ENCODE measurements at places on chromosomes 6 and 20.

DNA sequence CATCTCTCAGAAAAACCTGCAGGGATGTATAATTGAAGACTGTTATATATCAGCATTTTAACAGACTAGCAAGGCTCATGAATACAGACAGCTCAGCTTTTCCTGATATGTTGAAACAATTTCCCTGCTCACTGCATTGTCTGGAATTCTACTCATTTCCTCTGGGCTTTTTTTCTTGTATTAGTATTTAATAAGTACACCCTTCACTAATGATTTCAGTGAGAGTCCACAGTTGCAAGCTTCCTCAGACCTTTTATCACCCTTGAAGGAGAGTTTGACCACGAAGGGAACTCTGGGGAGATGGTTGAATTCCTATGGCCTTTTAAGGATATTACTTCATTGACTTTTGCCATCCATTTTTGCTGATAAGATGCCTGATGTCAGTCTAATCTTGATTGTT, 248.7 kb downstream of the ADGB start:
- DNase-seq, result no peak

DNA sequence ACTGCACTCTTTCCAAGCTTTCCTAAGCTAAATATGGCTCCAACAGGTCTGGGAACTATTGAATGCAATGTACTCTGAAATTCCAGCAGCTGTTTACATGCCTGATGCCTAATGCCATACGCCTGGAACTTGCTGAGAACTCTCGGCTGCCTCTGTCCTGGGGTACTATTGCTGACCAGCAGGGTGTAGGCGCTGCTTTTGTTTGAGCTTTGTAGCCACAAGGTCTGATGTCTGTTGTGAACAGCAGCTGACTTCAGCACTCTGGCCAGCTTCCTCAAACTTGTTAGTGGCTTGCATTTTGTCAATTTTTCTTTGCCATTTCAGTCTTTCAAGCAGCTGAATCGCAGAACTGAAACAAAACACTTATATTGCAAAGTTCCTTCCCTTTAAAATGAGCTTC, 26.7 kb downstream of the SAYSD1 start:
- DNase-seq, result no peak

- DNase-seq, result no peak
These were observed 53.0 kb downstream of the TAF4 start for GRCh38 chr20:62012631-62013030.

- DNase-seq, result no peak
These were observed 263.4 kb downstream of the CDC5L start for GRCh38 chr6:44650947-44651346.

- no peak for DNase-seq
These were observed 22.9 kb downstream of the DHX35 start for GRCh38 chr20:38985060-38985459.

All from SW 1271 (cell line).